Activated T-cell treated with anti-CD3 and anti-CD28 coated beads, Interleukin-2, amount 50 U/mL, for 72 hours (primary cell): ENCODE measurements at places on chromosomes 1 and 21. TPM values are rescaled to one million over a fixed set of nuclear protein-coding genes. Genes with fewer than 3 reads are reported as not detected.

DNA sequence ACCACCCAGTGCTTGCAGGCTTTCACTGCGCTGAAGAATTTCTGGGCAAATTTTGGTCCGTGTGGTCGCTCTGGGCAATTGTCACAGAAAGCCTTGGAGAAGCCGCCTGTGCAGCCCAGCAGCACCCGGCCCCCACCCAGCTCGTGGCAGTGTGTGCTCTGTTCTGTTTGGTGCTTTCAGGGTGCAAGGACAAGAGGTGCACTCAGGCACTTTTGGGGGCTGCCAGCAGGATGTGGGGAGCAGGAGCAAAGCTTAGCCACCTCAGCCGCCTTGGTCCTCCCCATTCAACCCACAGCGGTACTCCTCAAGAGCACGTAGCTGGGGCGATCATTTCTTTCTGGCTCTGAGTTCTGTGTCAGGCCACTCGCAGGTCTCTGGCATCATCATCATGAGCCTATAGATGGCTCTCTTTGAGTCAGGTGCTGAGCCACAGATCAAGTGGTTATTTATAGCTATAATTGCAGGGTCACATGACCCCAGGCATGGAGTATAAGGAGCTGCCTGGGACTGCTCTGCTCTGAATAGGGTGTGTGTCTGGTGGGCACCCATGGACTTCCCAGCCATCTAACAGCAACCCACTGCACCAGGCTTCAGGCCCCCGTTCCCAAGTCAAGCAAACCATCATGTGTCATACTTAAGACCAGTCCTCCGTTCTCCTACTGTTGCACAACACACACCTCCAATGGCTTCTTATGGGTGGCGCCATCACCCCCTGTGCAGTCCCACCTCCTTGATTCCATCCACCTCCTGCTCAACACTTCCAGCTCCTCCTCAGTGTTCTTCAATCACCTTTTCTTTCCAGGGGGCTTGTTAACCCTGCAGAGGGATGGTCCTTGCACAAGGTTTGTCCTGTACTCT, 18.1 kb upstream of the TENT5C start:
- H3K27ac ChIP-seq, result no peak overlapping the region
- DNase-seq, result no peak
- H3K4me3 ChIP-seq, result no peak overlapping the region
- no peaks in the 10 kb centered on the region for H3K4me1 ChIP-seq
- H3K27me3 ChIP-seq, result no peaks in the 10 kb centered on the region

TMCO1 gene
- 57.3 TPM for total RNA-seq

DNA sequence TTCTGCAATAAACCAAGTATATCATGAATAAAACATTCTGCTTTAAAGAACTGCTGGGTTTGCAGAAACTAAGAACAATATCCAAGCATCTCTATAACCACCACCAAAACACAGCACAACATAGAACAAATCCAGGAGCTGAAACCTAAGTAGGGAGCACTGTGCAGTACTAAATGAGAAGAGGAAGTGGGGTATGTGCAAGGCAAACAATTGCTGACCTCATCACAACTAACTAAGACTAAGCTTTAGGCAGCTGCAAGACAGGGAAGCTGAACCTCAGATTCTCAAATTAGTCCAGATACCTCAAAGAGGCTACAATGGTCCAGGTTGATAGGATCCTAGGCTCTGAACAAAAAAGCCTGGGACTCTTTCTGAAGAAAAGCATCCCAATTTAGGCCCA, 172.6 kb downstream of the SLC44A5 start:
- no peaks in the 10 kb centered on the region for H3K4me1 ChIP-seq
- no peaks in the 10 kb centered on the region for H3K27me3 ChIP-seq
- no peak for DNase-seq
- no peaks in the 10 kb centered on the region for H3K36me3 ChIP-seq
- H3K4me3 ChIP-seq, result no peak overlapping the region

GRCh38 chr21:46410516-46410915, 48.2 kb upstream of the DIP2A start:
- no peak overlapping the region for H3K4me3 ChIP-seq
- no peak for DNase-seq
- H3K4me1 ChIP-seq, result no peaks in the 10 kb centered on the region
- peaks cover 8% of the 10 kb centered on the region for H3K36me3 ChIP-seq

VPS13D gene
- total RNA-seq, result 40.5 TPM
